ENCODE measurements at places on chromosomes 6 and 20.

- no peak for DNase-seq
Measured at GRCh38 chr6:52216932-52217575, 27.2 kb downstream of the IL17F start.

- DNase-seq: no peak
Measured at GRCh38 chr6:34085453-34086170, 60.3 kb downstream of the GRM4 start.

DNA sequence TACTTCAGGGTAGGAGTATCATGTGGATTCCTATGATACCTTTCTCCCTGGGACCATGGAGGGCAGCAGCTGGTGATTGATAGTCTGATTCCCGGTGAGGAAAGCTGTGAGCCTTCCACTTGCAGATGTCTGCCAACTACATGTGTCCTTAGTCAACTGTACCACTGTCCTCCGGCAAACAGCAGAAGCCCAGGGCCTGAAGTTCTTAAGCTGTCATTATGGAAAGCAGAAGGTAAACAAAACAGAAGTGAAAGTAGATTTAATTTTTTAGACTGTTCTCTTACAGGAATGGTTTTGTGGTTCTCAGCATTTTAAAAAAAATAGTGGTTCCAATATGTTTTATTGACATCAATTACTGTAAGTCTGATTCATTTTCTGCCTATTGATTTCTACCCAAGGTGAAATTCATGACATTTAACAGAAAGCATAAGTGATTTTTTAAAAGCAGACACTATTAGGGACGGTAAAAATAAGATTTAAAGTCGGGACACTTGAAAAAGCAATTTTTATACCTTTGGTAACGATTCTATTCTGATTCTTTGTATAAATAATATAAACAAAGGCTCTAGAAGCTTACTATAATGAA lies 36.6 kb downstream of the PTPN1 start:
- no peak for DNase-seq

- DNase-seq: no peak
Measured at GRCh38 chr6:43733471-43734293, 36.3 kb upstream of the VEGFA start.

- DNase-seq: no peak
Measured at GRCh38 chr6:95551678-95552324, 25.5 kb upstream of the MANEA start.

GRCh38 chr6:147205690-147206600 lies 1.7 kb downstream of the STXBP5 start:
- no peak for DNase-seq

- no peak for DNase-seq
Measured at GRCh38 chr6:133130863-133131262, 110.3 kb upstream of the EYA4 start.

- DNase-seq: no peak
Measured at GRCh38 chr6:90288404-90288803, 8.2 kb downstream of the BACH2 start.

GRCh38 chr6:108228416-108228815 lies 32.4 kb downstream of the SNX3 start:
- DNase-seq: no peak

Measured in DMS79 (cell line).